Stimulated activated CD8-positive, alpha-beta memory T cell treated with anti-CD3 and anti-CD28 coated beads, Interleukin-4, amount 100 ng/mL, for 1 hour (primary cell): ENCODE measurements at places on chromosomes 6 and 20.

- no peak for DNase-seq
These were observed 2.2 kb upstream of the PPDPF start for GRCh38 chr20:63518351-63518861.

- DNase-seq: no peak
These were observed 207.1 kb upstream of the CEP162 start for GRCh38 chr6:84434550-84434949.

- DNase-seq: no peak
These were observed 119.8 kb downstream of the NFATC2 start for GRCh38 chr20:51422514-51423289.

DNA sequence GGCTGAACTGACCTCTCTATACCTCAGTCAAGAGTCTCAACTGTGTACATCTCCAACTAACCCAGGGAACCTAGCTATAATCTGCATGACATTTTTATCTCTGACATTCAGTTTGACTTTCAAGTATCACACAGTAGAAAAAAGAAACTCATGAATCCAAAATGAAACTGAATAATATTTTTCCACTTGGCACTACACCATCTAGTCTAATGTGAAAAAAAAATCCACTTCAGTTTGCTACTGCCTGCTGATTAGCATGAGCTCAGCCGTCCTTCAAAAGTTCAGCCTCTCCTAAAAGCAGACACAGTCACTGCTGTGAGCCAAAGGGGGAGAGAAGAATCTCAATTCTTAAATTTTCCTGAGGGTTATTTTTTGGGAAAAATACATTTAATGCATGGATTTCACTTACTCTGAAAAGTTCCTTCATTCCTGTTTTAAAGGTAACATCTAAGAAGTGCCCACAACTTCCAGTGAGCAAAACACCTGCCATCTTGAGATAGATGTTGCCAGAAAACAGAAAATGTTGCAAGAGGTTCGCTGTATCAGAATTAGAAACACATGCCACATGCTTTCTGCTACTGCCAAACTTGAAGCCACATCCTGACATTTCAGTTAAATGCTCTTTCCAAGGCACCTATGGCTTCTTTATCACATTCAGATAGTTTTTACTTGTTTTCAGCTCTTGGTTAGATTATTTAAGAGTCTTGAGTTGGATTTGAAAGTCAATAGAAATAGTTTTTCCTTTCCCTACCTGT, 95.4 kb downstream of the MKKS start:
- DNase-seq: no peak

DNA sequence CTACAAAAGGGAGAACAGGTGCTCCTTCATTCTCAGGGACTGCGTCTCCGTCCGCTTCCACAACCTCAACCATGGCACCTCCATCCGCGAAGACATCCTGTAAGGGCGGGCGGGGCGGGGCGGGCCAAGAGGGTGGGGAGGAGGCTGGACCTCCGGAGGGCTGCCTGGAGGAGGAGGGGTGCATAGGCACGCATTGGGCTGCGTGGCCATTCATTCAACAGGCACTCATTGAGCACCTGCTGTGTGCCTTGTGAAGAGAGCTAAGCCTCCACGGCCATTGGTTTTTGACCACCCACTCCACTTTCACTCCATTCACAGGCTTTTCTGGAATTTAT, 435 bp downstream of the ZSWIM3 start:
- peak; percentile 8 for DNase-seq

DNA sequence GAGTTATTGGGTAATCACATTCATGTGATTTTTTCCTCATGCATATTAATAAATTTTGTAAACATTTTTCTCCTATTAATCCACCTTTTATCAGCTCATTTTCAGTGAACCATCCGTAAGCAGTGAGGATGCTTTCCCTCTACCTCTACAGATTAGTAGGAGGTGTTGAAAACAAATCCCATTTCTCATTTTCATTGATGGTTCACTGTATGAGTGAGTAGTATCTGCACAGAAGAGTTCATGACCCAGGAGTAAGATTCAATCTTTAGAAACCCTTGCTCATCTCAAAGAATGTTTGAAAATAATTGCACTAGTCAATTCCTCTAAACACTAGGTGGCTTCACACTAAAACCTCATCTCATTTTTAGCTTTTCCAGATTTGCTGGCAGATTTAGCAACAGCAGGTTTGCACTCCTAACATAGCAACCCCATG, 440.0 kb downstream of the HAO1 start:
- no peak for DNase-seq

- DNase-seq: no peak
These were observed 33.9 kb downstream of the NTSR1 start for GRCh38 chr20:62742550-62742949.

GRCh38 chr20:54188132-54188849, 14.5 kb upstream of the CYP24A1 start:
- no peak for DNase-seq

DNA sequence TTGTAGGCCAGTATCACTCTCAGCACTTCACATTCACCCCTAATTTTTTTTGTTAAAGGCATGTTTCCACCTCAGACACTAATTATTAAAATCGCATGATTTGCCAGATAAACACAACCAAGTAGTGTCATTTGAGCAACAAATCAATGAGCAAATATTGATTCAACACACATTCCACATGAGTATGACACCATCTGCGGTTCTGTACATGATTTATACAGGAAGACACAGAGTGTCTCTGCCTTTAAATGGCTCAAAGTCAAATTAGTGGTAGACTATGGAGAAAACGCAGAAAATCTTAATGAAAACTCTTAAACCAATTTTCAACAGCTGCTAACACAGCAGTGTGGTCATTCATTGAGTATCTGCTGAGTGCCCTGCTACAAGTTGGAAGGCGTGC, 300.2 kb downstream of the SOX4 start:
- no peak for DNase-seq

DNA sequence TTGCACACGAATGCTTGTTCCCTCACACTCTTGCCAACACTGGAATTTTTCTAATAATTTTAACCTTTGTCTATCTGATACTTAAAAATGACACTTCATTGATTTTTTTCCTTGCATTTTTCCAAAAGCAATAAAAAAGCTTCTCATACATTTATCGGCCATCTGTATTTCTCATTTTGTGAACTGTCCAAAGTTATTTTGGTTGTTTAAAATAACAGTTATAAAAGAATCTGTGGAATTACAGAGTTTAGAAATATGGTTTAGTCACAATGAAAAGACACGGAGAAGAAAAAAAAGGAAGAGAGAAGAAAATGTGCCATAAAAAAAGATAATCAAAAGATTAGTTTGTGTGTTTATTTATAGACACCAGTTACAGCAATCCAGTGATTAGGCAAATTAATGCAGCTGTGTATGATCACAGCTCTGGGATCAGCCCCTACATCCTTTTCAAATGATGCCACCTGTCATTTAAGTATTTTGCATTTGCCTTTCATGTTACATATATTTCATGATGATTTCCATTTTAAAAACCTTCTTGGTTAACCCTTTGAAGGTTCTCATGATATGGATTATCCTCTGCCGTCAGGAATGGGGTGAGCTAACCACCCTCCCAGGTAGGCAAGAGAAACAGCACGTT, 171.7 kb downstream of the BACH2 start:
- no peak for DNase-seq

GRCh38 chr6:51768087-51768486, 319.3 kb downstream of the PKHD1 start:
- no peak for DNase-seq

DNA sequence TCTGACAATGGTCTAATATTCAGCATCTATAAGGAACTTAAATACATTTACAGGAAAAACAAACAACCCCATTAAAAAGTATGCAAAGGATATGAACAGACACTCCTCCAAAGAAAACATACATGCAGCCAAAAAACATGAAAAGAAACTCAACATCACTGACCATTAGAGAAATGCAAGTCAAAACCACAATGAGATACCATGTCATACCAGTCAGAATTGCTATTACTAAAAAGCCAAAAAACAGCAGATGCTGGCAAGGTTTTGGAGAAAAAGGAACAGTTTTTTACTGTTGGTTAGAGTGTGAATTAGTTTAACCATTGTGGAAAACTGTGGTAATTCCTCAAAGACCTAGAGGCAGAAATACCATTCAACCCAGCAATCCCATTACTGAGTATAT, 339.0 kb upstream of the ADGRB3 start:
- DNase-seq: no peak

GRCh38 chr6:56022678-56023077, 147.3 kb upstream of the BMP5 start:
- no peak for DNase-seq

DNA sequence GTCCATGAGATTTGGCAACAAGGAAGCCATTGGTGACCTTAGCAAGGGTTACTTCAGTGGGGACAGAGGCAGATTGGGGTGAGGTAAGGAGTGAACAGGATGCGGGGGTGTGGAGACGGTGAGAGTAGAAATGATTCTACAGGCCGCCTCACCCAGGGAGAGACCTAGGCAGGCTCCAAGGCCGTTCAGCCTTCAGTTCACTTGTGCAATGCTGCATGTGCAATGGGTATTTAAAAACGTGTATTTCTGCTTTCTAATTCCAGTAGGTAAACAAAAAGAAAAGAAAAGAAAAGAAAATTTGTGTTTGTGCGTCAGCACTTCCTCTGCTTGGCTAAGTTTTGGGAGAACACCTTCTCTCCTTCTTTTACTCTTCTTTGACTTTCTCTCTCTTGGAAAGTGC, 56.8 kb downstream of the BANF2 start:
- DNase-seq: no peak

DNA sequence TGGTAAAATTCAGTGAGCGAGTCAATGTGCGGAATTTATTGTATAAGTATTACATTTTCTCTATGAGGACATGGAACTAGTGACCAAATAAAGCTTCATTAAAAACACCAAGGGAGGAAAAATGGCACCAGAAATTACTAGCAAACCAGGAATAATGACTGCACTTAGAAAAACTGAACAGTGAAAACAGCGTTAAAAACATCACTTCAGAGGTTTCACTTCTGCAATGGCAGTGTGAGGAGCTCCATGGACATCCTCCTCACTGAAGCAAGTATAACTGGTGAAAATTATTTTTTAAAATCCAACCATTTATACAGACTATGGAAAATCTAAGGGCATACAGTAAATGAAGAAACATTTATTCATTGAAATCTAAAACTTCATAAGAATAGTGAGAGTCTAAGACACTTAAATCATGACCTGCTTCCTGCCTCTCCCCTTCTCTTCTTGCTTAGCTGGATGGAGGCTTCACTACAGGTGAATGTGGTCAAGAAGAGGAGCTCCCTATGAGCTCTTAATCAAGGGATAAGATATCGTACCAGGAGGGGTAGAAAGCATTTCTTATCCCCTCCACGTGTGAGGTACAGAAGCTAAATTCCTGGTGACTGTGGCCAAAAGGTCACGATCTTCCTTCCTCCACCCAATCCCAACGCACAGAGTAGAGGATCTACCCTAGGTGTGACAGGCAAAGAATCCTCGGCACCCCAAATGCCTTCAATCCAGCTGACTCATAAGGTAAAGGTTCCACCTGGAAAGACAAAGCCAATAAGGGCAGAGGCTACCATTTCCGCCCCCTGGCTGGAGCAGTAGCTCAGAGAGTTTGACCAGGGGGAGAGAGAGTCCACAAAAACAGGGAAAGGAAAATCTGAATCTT, 12.3 kb upstream of the ASF1A start:
- no peak for DNase-seq

DNA sequence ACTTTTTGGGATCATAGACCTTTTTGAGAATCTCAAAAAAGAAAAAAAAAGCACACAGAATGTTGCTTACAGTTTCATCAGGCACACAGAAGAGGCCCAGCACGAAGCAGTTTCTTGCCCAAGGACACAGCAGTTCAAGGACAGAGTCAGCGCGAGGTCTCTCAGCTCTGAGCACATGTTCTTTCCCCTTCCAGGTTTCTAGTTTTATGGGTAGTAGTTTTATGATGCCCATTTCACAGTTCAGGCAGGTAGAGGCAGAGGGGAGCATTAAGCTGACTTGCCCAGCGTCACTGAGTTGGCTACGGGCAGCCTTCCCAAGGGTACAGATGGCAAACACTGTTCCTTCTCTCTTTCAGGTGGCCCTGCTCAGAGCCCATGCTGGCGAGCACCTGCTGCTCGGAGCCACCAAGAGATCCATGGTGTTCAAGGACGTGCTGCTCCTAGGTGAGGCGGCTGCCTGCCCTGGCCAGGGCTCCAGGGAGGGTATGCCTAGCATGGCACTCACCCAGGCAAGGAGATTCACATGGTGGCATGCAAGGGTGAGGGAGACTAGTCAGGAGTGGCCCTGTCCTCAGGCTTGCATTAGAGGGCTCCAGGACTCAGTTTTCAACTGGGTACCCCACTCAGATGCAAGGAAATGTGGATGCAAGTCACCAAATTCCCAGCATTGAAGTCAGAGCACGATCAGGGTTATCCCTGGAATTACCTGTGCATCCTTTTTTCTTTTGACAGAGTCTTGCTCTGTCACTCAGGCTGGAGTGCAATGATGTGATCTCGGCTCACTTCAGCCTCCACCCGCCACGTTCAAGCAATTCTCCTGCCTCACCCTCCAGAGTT, 57.4 kb upstream of the TTPAL start:
- no peak for DNase-seq

- DNase-seq: no peak
These were observed 588.3 kb upstream of the ADGRB3 start for GRCh38 chr6:68046756-68047155.

DNA sequence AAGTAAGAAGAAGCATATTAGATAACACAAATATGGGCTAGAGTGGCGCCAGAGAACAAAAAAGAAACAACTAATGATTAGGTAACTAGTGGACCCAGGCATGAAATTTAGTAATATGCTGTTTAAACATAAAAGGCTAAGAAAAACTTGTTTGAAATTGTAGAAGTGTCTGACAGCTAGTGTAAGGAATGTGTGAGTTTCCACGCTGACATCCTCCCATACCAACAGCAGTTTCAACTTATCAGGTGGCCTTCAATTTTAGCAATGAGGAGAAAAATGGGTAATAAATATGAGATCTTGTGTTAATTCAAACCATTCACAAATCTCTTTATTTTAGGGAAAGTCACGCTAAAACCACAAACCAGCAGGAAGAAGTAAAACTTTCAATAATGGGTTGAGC, 440.2 kb upstream of the FLRT3 start:
- DNase-seq: no peak

DNA sequence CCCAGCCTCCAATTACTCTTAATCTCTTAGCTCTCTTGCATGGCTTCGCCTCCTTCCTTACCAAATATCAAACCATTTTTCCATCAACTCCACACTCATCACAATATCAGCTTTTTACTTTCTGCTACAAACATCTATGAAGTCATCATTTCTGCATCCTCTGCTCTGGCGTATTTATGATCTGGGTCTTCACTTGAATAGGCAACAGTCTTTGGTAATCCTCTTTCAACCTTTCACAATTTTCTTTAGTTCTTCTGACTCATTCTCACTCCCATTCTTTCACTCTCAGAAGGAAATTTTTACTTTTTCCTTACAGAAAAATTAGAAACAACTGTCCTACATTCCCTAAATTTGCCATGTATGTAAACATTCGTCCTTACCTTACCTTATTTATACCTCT, 522.4 kb downstream of the HDGFL1 start:
- no peak for DNase-seq

GRCh38 chr20:19433371-19434350, 221.2 kb downstream of the SLC24A3 start:
- no peak for DNase-seq

DNA sequence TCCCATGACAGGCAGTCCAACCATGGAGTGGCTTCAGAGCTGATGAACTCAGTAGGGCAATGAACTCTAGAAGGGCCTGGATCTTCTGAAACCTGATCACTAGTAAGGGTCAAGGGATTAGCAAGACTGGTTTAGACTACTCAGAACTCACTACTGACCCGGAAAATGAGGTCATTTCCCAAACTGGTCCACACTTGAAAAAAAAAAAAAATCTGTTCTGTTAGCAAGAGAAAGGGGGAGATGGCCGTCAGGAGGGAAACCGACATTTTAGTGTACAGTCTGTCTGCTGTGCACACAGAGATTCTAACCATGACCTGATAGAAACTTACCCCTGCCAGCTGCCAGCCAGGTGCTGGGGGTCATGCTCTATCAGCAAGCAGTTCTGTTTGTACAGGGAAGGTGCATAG, 262.4 kb upstream of the AGPAT4 start:
- DNase-seq: no peak
